Retina (tissue), 1 donor: ENCODE measurements at places on chromosomes 11 and 22.

DNA sequence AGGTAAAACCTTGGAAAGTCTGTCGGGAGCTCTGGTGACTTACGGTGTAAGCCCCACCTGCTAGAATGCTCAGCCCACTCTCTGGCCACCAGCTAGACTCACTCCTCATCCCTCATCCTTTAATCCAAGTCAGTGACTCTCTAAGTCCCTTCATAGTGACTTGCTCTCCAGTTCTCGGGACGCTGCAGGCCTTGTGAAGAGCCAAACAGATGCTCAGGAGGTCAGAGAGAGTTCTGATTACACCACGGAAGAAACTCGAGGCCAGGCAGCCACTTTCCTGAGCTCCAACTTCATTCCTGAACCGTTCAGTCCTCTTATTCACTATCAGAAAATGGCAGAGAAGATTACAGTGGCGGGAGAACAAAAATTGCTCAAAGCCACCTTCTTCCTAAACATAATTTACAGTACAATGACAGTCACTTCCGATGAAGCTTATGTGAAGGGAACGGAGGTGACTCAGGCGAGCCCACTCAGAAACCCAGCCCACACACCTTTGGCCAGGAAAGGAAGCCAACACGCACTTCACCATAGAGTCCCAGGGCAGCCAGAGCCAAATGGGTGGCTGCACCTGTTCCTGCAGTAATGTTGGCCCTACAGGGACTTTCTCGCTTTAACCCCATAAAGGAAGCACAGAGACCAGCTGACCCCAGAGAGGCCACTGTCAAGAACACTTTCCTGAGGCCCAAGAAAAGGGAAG, 100.4 kb downstream of the GALNT18 start:
- no peak for DNase-seq

DNA sequence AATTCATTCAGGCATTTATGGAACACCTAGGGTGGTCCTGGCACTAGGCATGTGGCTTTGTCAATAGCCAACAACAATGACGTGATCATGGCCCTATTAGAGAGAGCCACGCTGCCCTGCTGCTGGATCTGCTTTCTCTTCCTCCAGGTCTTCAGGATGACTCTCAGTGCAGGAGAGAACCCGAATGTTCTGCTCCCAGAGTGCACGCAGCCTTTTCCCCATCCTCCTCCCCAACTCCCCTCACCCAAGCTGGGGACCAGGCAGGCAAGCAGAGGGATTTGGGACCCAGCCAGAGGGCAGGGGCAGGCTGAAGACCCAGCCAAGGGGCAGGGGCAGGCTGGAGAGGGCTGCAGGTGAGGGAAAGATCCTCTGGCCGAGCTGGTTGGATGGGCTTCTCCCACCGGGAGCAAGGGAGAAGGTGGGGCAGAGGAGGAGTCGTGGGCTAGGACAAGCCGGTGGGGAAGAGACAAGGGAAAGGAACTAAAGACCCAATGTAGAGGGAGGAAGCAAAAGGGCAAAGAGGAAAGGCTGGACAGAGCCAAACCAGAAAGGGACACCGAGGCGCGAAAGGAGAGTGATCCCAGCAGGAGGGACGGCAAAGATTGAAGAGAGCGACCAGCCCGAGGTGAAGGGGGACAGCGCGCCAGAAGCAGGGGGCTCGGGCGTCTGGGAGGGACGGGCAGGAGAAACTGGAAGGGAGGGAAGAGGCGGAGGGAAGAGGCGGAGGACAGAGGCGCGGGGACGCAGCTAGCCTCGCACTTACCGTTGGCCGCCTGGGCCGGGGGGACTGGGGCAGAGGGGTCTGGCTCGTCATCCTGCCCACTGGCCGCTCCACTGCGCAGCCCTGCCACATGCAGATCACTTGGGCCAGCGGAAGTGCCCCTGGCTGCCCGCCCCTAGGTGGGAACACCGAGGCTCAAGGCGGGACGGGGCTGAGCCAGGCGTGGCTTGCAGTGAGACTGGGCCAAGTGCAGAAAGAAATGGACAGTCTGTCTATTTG, at the start of gene KCTD14:
Gene KCTD14 (minus strand): TSS at position 880 of the 1,000 bp plus-strand sequence. CDS start 27 bp downstream, at position 853.
- peak; percentile 69 for DNase-seq

GRCh38 chr11:65310215-65310614, 4.5 kb upstream of the CDC42EP2 start:
- DNase-seq = no peak

GRCh38 chr11:8871962-8872361, 39.0 kb upstream of the AKIP1 start:
- DNase-seq = no peak

- no peak for DNase-seq
Measured at GRCh38 chr11:9489080-9489765, 28.4 kb downstream of the ZNF143 start.

DNA sequence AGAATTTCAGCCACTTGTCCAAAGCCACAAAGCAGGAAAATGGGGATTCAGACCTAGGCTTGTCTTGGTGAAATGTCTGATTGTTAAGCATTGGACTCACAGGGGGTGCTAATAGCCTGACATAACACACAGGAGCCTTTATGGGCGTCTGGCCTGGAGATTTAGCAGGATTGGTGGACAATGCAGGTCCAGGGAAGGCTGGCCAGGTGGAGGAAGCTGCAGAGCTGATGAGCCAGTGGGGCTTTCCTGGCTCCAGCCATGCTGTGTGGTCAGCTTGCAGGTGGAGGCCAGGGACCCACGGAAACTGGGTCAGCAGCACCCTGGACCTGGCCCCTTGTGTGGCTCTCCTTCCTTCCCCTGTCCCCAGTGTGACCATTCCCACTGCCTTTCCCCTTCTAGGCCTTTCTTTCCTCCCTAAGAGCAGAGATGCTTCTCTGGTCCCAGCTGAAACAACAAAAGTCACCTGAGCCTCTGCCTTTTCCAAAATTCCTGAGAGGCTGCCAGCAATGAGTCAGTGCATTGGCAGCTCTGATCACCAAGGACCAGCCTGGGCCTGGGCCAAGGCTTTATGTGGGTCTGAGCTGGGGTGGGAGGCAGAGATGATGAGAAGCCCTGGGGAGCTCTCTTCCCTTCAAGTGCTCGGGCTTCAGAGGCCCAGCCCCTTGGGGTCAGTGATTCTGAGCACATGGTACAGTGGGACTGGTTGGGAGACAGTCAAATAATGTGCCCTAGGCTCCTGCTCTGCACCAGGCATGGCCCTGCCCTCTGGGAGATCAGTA, 85.2 kb downstream of the CCDC81 start:
- DNase-seq = no peak

GRCh38 chr11:73239111-73239521, 21.0 kb downstream of the P2RY2 start:
- DNase-seq = no peak

DNA sequence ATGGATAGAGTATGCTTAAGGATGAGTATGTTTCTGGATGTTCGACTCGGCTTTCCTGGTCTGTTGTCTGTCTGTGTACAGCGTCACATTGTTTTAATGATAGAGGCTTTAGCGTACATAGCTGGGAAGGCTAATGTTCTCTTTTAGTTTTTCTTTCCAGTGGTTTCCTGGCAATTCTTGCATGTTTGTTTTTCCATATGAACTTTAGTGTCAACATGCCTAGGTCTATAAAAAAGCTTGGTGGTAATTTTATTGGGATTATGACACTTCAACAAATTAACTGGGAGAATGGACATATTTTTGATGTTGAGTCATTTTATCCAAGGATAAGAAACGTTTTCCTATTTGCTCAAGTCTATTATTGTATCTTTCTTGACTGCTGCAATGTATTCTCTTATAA, 17.6 kb downstream of the F2 start:
- no peak for DNase-seq
